ENCODE measurements at places on chromosomes 13 and 19. TPM values are rescaled to one million over a fixed set of nuclear protein-coding genes. Genes with fewer than 3 reads are reported as not detected.

The SRRM5 gene
- not detected for total RNA-seq

The ZNF20 gene
- 1.6 TPM for total RNA-seq

The ERICH6B gene
- not detected for total RNA-seq

The ZNF560 gene
- not detected for total RNA-seq

The CEACAM1 gene
- total RNA-seq = 3.8 TPM

The ZNF681 gene
- 4.7 TPM for total RNA-seq

The MCEMP1 gene
- total RNA-seq = not detected

The SMIM44 gene
- total RNA-seq = not detected

The ZNF793 gene
- total RNA-seq = 8.7 TPM

The PALM3 gene
- total RNA-seq = 0.21 TPM

The USPL1 gene
- total RNA-seq = 36.0 TPM

The FGF21 gene
- not detected for total RNA-seq

Data from tongue (tissue), 3 donors.